ENCODE measurements at places on chromosomes 7 and 10.

GRCh38 chr10:96863922-96864543, 31.9 kb downstream of the LCOR start:
- no peak for DNase-seq

DNA sequence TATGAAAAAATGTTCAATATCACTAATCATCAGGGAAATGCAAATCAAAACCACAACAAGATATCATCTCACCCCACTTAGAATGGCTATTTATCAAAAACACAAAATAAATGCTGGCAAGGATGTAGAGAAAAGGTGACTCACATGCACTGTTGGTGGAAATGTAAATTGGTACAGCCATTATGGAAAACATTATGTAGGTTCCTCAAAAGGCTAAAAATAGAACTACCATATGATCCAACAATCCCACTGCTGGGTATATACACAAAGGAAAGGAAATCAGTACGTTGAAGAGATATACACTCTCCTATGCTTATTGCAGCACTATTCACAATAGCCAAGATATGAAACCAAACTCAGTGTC, 50.2 kb downstream of the CDK1 start:
- peak; percentile 37 for DNase-seq

DNA sequence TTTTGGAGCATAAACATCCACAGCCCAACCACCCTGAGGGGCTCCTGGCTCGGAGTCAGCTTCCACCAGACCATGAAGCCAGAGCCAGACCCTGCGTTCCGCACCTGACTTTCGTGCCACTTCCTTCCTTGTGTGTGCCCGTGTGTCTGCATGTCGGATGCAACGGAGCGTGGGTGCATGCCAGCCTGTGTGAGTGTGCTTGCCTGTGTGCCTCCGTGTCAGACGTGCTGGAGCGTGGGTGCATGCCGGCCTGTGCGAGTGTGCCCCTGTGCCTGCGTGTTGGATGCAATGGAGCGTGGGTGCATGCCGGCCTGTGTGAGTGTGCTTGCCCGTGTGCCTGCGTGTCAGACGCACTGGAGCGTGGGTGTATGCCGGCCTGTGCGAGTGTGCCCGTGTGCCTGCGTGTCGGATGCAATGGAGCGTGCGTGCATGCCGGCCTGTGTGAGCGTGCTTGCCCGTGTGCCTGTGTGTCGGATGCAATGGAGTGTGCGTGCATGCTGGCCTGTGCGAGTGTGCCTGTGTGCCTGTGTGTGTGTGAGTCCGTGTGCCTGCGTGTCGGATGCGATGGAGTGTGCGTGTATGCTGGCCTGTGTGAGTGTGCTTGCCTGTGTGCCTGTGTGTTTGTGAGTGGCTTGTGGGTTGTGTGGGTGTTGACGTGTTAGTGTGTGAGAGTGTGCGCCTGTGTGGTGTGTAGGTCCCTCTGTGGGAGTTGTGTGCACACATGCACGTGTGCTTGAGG, 28.1 kb upstream of the KNDC1 start:
- DNase-seq: no peak

GRCh38 chr10:83585686-83586085, 553.6 kb upstream of the GHITM start:
- no peak for DNase-seq

- DNase-seq: no peak
Observed at GRCh38 chr7:157528785-157529341, 192.1 kb downstream of the DNAJB6 start.

DNA sequence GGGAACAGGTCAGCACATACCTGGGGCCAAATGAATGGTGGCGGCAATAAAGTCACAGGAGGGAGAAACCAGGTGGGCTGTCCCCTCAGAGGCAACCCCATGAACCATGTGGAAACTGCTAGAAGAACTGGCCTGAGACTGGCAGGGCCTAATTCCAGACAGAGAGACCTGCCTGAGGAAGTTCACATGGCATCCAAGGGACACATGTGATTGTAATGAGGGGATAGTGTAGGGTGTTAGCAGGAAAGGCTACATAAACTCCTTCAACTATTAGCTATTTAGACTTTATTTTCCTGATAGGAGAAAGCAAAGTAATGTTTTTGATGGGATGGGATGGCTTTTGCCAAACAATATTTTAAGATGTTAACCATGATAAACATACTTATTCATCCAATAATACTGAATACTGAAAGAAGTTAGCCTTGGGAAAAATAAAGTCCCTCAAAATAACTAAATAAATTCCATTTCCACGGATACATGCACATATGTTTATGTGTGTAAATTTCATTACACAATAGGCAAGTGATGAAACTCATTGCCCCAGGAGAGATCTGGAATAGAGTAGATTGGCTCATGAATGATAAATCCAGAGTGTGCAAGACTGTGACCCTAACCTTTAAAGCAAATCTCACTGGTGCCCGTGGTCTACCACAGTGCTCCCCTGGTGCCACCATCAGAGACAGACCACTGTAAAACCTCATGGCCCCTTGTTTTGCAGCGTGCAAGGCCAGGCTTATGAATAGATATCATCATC, 137.0 kb downstream of the NRF1 start:
- DNase-seq: no peak

- DNase-seq: no peak
Observed at GRCh38 chr7:41911792-41912191, 208.9 kb upstream of the INHBA start.

- peak; percentile 93 for DNase-seq
Observed at GRCh38 chr7:149090397-149091195, at the start of gene ZNF786. Gene ZNF786 (minus strand): TSS chr7:149090718. CDS start chr7:149090640, 78 bp downstream.

DNA sequence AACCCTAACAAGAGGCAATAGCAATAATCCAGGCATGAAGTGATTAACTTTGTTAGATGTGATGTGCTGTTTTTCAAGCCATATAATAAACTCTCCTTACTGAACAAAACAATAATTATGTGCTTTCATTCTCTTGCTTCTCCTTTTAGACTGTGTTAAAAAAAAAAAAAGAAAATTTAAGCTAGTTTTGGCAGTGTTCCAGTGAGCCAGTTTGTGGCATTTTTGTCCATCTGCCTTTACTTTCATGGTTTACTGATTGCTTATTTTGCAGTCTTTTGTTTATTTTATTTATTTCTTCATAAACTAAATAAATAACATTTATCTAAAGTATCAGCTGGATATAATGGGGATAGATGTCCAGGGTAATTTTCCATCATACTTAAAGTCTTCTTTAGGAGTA, 625.3 kb downstream of the CNTNAP2 start:
- DNase-seq: no peak

DNA sequence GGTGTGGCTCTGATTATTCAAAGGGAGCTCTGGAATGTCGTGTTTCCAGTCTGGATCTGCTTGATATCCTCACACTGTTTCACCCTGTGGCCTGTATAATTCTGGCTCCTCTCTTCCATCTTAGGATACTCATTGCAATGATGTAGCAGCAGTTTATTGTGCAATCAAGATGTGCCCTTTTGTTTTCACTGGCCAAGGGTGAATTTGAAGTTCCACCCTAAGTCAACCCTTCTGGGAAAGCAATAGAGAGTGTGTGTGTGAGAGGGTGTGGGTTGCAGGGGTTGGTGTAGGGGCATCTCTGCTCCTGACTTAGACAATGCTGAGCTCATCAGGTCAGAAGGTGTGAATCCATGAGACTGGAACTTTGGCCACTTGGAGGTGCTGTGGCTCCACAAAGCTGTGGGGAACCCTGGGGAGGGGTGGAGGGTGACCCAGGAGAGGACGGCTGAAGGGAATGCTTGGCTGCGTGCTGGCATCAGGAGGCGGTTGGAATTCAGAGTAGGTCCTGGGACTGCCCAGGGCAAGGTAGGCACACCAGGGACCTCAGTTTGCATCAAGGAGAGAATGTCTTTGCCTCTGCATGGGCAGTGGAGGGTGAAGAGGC, 118.0 kb upstream of the PRSS58 start:
- DNase-seq: no peak

DNA sequence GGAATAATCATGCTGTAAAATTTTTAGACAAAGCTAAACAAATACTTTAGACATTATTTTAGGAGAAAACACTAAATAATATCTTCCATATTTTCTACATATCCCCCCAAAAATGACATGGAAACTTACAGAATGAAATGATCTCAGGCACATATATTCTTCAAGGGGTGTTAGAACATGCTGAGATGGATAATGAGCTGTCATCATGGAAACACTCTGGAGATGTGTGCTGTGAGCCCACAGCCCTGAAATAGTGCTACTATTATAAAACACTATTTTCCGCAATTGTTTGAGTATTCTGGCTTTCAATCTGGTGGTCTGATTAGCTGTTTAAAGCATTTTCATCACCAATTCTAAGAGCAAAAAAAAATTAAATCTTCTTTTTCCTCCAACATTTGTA, 385.7 kb downstream of the PHTF2 start:
- DNase-seq: no peak

DNA sequence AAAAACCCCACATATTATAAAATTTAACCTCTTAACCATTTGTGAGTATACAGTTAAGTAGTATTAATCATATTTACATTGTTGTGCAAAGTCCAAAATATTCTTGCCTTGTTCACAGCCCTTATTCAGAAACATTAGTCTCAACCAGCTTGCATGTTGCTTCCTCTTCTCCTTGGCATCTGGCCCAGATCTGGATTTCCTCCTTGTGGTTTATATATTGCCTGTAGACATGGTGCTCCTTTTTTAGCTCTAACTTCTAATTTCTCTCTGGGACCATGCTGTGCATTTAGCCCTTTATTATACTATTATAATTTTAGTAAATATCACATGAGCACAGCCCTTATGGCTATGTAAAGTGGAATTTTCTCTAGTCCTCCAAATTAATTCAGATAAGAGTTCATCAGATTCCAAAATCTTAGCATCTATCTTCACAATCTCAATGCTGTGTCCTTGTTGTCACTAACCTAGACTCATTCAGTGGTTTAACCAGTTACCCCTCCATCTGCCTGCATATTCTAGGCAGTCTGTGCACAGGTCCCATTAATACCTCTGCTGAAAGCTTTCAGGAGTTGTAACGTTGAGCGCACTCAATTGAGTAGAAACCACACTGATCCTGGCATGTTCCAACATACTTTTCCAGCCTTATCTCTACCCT, 7.9 kb downstream of the CPED1 start:
- peak; percentile 63 for DNase-seq

DNA sequence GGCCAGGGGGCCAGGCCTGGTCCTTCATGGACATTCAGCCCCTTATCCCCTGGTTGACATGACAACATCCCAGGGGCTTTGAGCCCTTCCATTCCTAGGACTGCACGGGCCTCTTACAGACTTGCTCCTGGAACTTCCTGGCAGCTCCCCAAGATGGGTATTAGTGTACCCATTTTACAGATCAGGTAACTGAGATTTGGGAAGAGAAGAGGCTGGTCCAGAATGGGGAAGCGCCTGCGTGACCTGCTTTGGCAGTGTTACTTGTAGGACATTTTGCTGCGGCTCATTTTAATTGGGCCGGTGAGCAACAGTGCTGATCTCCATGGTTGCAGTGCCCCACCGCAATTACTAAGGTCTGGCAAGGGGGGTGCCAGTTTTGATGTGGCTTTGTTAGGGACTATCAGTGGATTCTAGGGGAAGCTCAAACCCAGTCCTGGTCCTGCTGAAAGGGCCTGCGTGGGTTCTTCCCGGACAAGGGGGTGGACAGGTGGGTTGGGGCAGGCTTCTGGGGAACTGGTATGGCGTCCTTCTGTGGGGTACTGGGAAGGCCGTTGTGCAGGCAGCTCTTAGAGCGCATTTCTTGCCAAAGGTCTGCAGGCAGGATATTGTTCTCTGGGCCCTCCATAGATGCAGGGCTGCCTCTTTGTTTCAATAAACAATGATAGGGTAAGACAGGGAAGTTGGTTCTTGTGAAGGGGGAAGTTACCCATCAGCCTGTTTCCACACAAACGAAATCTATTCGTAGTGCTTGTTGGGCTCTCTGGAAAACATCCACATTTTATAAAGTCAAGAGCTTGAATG, 137.6 kb downstream of the RGS10 start:
- no peak for DNase-seq

- no peak for DNase-seq
Observed at GRCh38 chr10:13708256-13708990, 121.7 kb downstream of the PRPF18 start.

DNA sequence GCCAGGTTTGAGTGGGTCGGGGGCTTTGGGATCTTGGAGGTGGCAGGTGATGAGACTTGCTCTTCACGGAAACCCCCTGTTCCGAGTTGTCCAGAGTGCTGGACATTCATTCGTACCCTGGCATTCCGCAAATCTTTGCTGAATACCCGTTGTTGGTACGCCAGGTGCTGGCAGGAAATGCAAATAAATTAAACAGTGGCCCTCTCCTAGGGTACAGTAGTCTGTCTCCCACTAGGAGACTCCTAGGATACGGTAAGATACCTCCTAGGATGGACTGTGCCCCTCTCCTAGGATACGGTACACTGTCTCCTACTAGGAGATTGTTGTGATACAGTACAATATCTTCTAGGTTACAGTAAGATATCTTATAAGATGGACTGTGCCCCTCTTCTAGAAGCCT, 544 bp downstream of the SEC23IP start:
- no peak for DNase-seq

- no peak for DNase-seq
Observed at GRCh38 chr10:122774231-122774630, 71.4 kb downstream of the CUZD1 start.

- peak; percentile 2 for DNase-seq
Observed at GRCh38 chr10:133030781-133031180, 56.9 kb upstream of the ADGRA1 start.

- DNase-seq: no peak
Observed at GRCh38 chr10:84634636-84635035, 306.2 kb downstream of the CCSER2 start.

GRCh38 chr10:112823604-112824003, 126.4 kb upstream of the TCF7L2 start:
- no peak for DNase-seq

GRCh38 chr7:84844771-84845170, 342.1 kb downstream of the SEMA3D start:
- DNase-seq: no peak

Data from NCI-H2081 (cell line).